Activated T-cell treated with anti-CD3 and anti-CD28 coated beads for 4 hours (primary cell): ENCODE measurements at places on chromosomes 1 and 21.
A peak's percentile ranks its signal among the peaks of the same experiment; 100 is the strongest.

DNA sequence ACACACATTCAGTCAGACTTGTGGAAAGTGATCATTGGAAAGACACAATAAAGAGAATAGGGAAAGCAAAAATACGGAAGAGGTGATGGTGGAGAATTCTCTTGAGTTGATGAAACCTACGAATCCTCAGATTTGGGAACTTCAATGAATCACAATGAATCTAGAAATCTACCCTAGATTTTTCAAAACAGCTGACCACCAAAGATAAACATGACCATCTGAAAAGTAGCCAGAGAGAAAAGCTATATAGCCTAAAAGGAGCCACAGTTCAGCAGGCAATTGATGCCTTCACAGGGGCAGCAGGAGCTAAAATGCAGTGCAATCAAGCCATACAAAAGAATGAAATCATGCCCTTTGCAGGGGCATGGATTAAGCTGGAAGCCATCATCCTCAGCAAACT is 170.6 kb upstream of the RUNX1 start:
- DNase-seq, result no peak

- no peak for DNase-seq
Observed at GRCh38 chr21:44898851-44899767, 21.6 kb downstream of the ITGB2 start.

DNA sequence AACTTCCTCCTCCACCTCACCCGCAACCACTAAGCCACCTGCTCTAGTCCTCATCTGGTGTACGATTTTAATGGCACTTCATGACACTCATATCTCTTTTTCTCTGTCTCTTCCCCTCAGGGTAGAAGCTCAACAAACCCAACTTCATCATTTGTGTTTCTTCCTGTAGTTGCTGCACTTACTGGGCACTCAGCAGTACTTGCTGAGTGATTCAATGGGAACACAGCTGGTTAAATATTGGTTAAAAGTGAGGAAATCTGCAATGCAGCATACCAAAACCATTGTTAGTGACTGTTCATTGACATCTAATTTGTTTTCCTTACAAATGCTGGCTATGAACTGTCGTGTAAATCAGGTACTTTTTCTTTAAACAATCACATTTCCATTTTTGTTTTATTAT is 541.1 kb upstream of the PRMT6 start:
- no peak for DNase-seq

- DNase-seq, result peak; percentile 48
Observed at GRCh38 chr1:234842726-234843641, 233.0 kb upstream of the IRF2BP2 start.

DNA sequence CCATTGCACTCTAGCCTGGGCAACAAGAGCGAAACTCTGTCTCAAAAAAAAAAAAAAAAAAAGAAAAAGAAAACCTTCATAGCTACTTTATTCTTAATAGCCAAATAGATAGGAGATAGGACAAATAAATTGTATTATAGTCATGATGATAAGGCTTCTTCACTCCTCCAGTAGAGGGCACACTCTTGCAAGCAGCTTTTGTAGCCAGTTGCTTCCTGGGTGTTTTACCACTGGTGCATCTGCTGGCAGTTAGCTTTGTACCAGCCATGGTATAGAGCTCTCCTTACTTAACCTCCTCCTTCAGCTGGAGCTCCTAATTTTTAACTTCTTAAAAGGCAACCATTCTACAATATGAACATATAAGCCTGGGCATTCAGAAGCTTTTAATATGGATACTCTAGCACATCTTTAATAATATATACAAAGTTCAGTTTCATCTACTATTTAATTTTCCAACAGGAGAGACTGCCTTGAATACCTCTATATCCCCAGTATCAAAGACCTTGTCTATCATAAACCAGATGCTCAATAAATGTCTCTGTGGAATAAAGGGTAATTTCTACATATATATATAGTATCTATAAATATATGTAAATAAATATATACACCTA is 35.8 kb downstream of the EVI5 start:
- DNase-seq, result peak; percentile 5

DNA sequence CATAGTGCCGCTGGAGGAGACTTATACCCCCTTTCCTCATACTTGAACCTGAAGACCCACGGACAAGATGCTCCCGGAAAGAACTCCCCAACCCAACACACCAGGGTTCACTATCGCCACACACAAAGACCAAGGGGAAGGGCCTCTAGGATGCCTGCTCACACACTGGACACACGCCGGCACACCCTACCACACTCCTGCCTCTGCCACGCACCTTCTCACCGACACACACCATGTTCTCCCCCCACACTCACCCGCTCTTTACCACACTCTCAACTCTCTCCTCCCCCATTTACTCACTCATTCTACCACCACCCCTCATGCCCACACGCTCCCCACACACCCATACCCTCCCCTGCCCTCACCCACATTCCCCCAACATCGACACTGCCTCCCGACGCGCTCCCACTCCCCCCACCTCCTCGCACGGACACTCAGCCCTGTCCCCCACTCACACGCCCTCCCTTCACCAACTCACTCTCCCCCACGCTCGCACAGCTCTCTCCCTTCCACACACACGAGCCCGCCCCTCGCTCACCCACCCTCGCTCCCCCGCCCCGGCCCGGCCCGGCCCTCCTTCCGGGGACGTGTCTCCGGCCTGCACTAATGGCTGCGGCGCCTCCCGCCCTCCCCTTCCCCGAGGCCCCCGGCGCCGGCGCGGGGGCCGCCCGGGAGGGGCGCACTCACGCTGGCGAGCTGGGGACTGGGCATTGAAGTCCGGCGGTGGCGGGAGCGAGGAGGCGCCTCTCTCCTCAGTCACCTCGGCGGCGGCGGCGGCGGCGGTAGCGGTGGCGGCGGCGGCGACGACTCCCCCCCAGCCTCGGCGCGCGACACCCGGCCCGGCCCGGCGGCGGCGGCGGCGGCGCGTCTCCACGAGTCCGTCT is 626 bp downstream of the PTP4A2 start:
- peak; percentile 79 for DNase-seq

DNA sequence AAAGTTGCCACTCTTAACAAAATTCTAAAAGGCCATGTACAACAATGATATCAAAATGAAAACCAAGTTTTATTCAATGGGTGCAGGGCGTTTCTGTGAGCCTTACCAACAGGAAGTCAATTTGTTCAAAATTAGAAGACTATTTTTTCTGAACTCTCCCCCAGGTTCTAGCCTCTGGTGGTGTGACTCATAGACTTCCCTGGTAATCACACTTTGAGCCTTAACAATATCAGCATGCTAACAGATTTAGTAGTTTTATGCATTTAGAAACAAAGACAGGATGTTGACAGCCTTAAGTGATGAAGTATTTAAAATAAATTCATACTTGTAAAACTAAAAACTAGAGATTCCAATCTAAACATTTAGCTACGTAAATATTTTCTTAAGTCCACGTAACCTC is 88.4 kb downstream of the LRRC8C start:
- DNase-seq, result peak; percentile 23

DNA sequence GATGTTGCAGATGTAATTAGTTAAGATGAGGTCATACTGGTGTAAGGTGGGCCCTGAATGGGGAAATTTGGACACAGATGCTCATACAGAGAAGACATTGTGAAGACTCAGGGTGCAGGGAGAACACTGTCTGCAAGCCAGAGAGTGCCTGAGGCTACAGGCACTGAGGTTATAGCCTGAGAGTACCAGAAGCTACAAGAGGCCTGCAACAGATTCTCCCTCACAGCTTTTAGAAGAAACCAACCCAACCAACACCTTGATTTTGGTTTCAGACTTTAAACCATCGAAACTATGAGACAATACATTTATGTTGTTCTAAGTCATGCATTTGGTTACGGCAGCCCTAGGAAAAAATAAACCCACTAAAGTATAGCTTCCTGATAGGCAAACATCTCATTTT is 321.7 kb upstream of the USP25 start:
- no peak for DNase-seq

DNA sequence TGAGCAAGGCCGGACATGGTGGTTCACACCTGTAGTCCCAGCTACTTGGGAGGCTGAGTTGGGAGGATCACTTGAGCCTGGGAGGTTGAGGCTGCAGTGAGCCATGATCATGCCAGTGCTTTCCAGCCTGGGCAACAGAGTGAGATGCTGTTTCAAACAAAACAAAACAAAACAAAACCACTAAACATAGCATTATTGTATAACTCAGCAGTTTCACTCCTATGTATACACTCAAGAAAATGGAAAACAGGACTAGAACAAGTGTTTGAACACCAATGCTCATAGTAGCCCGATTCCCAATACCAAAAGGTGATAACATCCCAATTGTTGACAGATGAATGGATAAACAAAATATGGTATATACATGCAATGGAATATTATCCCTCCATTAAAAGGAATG is 1.3 kb upstream of the SPATA21 start:
- DNase-seq, result no peak

GRCh38 chr1:4379451-4380175 is 274.8 kb upstream of the AJAP1 start:
- DNase-seq, result no peak

DNA sequence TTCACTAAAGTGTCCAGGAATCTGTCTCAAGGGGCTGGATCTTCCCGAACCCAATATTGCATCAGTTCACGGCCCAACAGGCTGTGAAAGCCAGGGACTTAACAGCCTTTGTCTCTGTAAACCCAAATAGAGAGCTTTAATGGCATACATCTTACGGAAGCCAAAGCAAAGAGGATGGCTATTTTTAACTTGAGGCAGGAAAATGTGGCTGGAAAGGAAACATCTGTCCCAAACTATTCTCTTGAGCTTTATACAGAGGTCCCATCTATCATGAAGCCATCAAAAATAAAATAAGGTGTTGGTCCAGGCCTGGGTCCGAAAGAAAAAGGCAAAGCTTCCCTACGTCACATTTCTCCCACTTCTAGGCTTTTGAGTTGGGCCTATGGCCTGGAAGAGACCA is 7.7 kb upstream of the CD34 start:
- DNase-seq, result no peak

DNA sequence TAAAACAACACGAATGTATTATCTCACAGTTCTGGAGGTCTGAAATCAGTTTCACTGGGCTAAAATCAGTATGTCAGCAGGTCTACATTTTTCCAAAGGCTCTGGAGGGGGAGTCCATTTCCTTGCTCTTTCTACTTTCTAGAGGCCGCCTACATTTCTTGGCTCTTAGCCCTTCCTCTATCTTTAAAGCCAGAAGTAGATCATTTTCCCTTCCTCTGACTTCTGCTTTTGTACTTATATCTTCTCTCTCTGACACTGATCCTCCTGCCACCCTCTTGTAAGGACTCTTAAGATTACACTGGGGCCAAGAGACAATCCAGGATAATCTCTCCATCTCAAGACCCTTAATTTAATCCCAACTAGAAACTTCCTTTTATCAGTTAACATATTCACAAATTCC is 41.4 kb downstream of the MSH4 start:
- no peak for DNase-seq

DNA sequence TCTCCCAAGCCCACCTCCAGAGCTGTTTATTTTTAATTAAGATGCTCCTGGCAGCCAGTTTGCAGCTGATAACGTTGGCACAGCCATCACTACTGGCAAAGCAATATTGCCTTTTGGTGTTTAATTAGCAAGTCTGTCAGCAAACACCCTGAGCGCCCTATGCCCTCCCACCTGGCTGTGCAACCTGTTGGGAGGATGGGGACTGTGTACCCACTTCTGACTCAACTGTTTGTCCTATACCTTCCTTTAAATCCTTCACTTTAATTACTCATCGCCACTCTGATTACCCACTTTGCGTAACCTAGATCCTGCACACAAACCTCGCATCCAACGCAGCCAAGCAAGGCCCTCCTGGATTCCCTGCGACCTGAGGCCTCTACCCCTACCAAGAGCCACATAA is 67.1 kb downstream of the BCAR3 start:
- DNase-seq, result no peak

DNA sequence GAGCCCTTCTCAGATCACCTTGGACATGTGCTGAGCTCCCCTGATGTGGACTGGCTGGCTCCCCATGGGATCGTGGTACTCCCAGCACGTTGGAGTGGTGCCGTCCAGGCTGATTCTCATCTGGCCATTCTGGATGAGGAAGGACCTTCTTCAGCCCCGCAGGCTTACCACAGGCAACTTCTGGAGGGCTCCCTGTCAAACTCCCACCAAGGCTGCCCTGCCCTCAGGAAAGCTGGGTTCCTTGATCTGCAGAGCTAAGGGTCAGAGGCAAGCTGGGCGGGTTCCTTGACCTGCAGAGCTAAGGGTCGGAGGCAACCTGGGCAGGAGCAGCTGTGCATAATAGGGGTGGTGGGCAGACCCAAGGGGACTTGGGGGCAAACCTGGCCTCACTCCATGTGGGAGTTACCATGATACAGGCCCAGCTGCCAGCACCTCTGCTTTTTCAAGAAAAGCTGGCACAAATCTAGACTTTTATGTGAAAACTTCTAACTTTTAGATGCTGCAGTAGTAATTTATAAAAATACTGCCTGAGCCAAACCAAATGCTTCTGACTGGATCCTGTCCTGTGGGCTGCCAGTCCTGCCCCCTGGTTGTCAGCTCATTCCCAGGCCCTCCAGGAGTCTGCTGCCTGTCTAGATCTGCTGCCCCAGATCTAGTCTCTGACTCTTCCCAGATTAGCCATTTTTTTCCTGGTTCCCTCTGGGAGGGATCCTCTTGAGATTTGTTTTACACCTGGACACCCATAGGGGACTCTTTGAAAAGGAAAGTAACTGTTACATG is 5.6 kb upstream of the THEM5 start:
- no peak for DNase-seq

DNA sequence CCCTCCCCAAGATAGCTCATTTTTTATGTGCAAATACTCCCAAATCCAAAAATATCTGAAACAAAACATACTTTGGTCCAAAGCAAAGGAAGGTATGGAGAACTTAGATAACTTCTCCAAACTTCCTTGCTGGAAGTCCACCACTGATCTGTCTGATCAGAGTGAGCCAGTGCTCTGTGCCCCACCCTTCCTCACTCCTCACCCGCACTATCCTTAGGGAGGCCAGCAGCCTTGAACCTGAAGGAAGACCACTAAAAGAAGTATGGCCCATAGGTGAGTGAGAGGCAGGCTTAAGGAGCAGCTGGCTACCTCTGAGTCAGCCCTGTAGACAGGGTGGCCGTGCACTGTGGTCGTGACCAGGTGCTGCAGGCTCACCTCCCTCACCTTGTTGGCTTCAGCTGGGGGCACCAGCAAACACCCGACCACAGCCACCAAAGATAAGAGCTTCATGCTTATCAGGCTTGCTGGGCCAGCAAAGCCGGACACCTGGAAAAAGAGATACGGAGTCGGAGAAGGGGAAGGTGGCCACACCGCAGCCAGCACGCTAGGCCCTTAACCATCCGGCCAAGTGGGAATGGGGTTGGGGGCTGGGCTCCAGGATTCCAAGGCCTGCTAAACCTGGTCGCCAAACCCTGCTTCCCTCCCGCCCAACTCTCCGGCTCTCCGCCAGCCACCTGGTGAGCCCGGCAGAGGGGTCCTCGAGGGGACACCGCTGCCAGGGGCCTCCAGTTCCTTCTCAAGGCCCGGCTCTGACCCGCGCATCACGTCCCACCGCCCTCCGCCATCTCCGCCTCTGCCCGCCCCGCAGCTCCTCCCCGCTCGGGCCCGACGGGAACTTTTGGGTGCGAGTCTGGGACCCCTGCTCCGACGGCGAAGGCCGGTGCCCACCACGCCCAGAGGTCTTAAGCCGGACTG is 543 bp downstream of the TMEM9 start:
- no peak for DNase-seq
